ENCODE measurements at places on chromosomes 5 and 9.

- no peak for DNase-seq
Observed at GRCh38 chr5:135215617-135216470, 181.8 kb upstream of the PITX1 start.

DNA sequence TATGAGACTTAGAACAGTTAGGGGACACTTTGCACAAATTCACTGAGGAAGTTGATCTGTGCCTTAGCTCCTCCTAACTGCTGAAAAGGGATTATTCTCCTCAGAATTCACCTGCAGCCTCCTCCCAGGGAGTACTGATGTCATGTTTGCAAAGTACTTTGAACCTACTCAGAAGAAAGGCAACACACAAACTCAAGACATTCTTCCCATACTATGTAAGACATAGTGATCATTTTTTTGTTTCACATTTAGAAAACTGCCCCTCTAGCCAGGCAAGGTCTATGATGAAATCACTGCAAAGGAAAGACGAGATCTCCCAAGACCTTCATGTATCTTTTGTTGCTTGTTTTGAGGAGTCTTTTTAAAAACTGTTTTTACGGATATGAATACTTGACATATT, 10.6 kb upstream of the VLDLR start:
- no peak for DNase-seq

- no peak for DNase-seq
Observed at GRCh38 chr9:107437716-107438115, 51.9 kb downstream of the KLF4 start.

- no peak for DNase-seq
Observed at GRCh38 chr5:174505621-174506020, 218.8 kb upstream of the MSX2 start.

GRCh38 chr5:54577528-54577927, 60.0 kb downstream of the SNX18 start:
- DNase-seq: no peak

GRCh38 chr9:101480386-101480785, 44.8 kb upstream of the ALDOB start:
- no peak for DNase-seq

GRCh38 chr9:94166976-94167346, 82.7 kb downstream of the PTPDC1 start:
- no peak for DNase-seq

- no peak for DNase-seq
Observed at GRCh38 chr5:174576042-174576441, 148.3 kb upstream of the MSX2 start.

GRCh38 chr5:139565411-139566305, 4.5 kb downstream of the UBE2D2 start:
- DNase-seq: no peak

DNA sequence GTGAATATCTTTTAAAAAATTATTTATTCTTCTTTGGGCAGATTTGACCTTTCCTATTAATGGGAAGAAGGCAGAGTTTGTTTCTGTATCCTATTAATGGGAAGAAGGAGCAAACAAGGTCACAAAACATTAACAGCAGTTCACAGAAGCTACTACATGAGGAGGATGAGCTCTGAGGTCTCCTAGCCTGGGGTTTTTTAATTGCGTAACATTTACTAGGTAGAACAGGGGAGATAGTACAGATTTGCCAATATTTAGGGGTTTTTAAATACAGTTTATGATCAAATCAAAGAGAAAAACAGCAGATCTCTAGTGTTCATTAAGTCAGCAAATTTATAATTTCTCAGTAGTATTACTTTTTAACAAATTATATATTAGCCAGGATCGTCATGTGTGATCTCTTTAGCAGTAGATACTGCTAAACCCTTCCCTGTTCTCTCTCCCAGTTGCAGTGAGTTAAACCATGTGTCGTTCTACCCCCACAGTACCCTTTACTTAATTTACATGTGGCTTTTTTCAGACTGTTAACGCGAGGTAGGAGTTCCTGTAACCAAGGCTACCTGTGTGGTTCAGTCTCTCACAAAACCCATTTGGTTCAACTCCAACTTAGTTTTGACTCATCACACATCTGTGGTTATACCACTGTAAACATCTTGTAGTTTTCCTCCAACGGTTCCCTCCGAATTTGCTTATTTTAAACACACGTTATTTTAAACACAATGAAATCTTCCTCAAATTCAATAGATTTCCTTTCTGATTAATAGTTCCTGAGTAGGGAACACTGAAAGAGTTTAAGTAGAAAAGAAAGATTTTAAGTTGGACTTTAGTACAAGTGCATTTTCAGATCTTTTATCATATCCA, 13.3 kb downstream of the SLC25A46 start:
- DNase-seq: no peak

DNA sequence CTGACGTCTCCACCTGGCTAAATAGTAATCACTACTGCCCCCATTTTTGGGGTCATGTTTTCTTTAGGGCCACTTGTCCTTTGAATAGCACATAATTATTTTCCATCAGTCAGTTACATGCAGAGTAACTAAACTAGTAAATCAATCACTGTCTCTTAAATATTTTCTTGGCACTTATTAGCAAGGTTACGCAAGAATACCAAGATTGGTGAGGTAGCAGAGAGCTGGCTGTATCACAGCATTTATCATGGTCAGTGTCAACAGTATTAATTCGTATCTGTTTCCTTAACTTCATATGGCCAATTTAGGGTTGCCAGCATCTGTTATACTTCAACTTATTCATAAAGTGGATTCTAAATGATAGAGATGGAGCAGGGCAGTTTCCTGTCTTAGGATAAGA, 346.8 kb upstream of the FAM174A start:
- DNase-seq: no peak

DNA sequence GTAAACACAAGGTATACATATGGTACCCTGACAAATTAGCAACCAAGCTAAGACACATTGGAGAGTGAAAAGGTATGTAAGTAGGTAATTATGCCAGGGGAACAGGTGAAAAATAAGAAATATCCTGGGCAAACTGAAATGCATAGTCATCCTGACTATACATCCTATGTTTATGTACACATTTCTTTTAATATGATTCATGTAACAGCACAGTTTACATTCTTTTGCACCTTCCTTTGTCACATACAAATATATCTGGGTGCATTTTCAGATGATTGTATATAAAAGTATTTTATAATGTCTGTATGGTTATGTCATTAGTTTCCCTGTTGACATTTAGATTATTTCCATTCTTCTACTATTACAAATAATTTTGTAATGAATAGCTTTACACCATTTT, 1146.9 kb downstream of the EFNA5 start:
- DNase-seq: no peak

DNA sequence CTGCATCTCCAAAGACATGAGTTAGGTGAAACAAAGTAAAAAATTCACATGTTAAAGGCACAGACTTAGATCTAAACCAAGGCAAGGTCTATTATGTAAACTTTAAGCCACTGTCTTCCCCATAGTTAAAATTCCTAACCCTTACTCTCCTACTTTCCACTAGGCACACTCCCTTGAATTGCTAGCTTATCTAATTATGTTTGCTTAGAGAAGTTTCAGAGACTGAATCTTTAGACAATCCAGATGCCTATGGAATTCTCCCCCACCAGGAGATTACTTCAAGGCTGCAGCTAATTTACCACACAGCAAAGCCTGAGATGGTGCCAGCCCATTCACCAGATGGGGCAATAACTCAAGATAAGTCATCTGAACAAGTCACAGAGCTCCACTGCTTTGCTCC, 803.1 kb upstream of the COX7C start:
- DNase-seq: no peak

- no peak for DNase-seq
Observed at GRCh38 chr9:4021621-4022213, 278.2 kb downstream of the GLIS3 start.

- no peak for DNase-seq
Observed at GRCh38 chr9:134634667-134635230, 6.9 kb upstream of the COL5A1 start.

- DNase-seq: no peak
Observed at GRCh38 chr9:131923766-131924165, 155.9 kb downstream of the MED27 start.

DNA sequence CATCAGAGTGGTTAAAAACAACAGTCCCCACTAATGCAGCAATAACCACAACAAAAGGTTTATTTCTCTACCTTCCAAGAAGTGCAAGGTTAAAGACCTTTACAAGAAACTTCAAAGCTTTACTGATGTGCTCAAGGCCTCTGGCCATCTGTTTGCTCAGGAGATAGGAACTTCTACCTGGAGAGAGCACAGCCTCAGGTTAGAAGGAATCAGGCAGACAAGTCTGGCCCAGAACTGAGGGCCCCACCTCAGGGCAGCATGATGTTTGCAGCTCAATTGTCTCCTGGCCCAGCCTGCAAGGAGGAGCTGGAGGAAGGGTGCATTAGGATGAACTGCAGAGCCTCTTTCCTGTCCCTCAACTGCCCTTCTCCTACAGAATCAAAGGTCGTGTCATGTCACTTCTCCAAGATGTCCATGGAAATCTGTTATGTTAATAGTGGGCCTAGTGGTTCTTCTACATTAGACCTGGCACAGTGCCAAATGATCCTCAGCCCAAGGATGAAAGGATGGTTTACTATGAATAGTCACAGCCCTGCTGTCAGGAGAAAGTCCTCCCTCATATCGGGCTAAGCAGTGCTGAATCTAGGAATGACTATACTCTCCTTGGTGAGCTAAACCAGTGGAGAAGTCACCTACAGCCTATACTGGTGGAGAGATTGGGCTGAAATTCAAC, 98.9 kb upstream of the NTRK2 start:
- DNase-seq: no peak

GRCh38 chr5:58107704-58108103, 352.2 kb downstream of the PLK2 start:
- DNase-seq: no peak

DNA sequence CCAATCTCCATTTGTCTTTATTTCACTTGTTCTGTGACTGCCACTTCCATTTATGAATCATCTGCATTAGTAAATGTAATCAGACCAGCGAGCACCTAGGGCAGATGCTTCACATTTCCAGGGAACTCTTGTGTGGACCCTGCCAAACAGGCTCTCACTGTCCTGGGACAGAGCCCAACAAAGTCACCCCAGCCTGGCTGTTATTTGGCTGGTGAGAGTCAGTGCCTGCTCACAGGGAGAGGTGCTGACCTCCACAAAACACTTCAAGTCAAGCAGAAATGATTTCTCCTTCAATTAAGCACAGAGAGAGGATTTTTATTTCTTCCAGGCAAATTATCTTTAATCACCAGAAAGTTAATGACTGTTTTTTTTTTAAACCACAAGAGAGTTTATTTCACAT, 568.0 kb downstream of the MTRR start:
- no peak for DNase-seq

- DNase-seq: no peak
Observed at GRCh38 chr5:128237000-128237399, 153.4 kb downstream of the SLC12A2 start.

DNA sequence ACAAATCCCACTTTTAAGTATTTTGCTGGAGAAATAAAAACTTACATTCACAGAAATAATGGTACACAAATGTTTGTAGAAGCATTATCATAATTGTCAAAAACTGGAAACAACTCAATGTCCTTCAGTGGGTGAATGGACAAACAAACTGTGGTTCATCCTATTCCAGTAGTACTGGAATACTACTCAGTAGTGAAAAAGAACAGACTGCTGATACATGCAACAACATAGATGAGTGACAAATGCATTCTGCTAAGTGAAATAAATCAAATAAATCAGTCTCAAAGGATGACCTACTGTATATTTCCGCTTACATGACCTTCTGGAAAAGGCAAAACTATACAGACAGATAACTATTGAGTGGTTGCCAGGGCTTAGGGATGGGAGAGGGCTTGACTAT, 114.1 kb downstream of the ANKRD55 start:
- DNase-seq: no peak

DNA sequence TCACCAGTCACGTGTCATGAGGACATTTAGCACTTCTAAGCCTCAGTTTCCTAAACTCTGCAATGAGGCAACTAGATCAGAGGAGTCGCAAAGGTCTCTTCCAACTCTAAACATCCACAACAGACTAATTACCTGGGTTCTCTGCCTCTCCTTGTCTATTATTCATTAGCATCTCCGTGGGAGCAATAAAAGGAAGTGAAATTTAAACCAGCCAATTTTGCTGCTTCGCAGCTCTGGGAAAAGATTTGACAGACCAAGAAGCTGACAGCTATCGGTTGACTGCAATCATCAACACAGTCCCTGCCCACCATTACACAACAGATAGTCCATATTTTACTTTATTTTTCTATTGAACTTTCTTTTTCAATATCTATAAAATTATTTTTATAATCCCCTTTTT, 308.9 kb downstream of the NR2F1-AS1 start:
- no peak for DNase-seq

GRCh38 chr9:2662496-2662895, 40.9 kb downstream of the VLDLR start:
- DNase-seq: no peak

DNA sequence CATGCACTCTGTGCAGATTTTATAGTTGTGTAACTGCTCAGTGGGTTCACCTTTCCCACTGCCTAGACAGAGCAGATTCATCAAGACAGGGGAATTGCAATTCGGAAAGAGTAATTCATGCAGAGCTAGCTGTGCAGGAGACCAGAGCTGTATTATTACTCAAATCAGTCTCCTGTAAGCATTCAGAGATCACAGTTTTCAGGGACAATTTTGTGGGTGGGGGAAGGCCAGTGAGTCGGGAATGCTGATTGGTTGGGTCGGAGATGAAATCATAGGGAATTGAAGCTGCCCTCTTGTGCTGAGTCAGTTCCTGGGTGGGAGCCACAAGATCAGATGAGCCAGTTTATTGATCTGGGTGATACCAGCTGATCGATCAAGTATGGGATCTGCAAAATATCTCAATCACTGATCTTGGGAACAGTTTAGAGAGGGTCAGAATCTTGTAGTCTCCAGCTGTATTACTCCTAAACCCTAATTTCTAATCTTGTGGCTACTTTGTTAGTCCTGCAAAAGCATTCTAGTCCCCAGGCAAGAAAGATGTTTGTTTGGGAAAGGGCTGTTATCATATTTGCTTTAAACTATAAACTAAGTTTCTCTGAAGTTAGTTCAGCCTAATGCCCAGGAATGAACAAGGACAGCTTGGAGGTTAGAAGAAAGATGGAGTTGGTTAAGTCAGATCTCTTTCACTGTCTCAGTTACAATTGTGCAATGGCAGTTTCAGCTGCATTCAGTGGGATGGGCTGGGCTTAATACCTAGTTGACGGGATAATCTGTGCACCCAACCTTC, 12.7 kb upstream of the SVEP1 start:
- DNase-seq: no peak

DNA sequence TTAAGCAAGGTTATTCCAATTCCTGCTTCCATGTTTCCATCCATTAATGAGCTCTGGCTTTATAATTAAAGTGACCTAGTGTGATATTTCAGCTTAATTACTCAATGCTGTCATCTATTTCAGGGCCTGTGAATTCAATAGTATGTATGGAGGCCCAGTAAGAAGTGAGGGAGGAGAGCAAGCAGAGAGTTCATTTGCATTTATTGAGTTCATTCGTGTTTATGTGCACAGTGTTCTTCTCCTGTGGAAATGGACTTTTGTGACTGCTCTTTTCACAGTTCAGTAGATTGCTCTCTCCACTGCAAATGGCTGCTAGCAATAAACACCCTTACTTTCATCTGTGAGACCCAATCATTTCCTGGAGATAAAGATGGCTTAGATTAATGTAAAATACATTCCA, 130.9 kb downstream of the CEMIP2 start:
- DNase-seq: no peak

Data from NCI-H1092 treated with DMSO at 0.1 percent for 48 hours (cell line).